ENCODE measurements at places on chromosomes 6 and 20. TPM values are rescaled to one million over a fixed set of nuclear protein-coding genes. Genes with fewer than 3 reads are reported as not detected.

Gene FRK
- 0.85 TPM for total RNA-seq

Gene RUNX2
- total RNA-seq, result 1.7 TPM

Gene NDUFAF5
- total RNA-seq, result 17.1 TPM

Gene PNRC1
- total RNA-seq, result 65.7 TPM

Gene SLC12A5
- not detected for total RNA-seq

Gene VWA7
- total RNA-seq, result not detected

Gene OVOL2
- total RNA-seq, result not detected

Gene RAB44
- total RNA-seq, result under 0.01 TPM

Gene F13A1
- not detected for total RNA-seq

Gene FERMT1
- 6.3 TPM for total RNA-seq

Gene DLL1
- total RNA-seq, result 0.38 TPM

Gene HCK
- total RNA-seq, result not detected

Gene RSPH9
- 0.85 TPM for total RNA-seq

Gene ELOVL4
- total RNA-seq, result 6.2 TPM

Gene ALDH5A1
- total RNA-seq, result 0.96 TPM

Gene SNX5
- 118 TPM for total RNA-seq

All from regular cardiac myocyte (primary cell).